Islet precursor cell (in vitro differentiated cells): ENCODE measurements at places on chromosomes 4 and X.

- no peak for DNase-seq
These were observed 12.8 kb downstream of the SUPT20HL2 start for GRCh38 chrX:24301060-24301459.

GRCh38 chr4:113893546-113893945 is 85.9 kb downstream of the ARSJ start:
- no peak for DNase-seq

DNA sequence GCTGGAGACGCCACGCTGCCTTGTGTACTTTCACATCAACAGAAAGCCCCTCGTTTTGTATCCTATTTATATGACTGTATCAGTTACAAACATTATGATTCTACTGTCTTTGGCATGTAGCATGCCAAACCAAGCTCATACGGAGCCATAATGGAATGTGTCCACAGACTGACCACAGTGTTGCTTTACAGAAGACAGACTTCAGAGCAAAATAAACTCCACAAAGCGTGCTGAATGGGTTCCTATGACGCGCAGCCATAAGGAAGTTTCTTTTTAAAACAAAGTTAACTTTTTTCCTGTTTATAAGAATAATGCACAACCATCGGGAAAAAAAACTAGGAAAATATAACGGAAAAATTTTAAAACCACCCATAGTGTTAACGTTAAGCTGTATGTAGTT is 136.0 kb downstream of the STOX2 start:
- no peak for DNase-seq

DNA sequence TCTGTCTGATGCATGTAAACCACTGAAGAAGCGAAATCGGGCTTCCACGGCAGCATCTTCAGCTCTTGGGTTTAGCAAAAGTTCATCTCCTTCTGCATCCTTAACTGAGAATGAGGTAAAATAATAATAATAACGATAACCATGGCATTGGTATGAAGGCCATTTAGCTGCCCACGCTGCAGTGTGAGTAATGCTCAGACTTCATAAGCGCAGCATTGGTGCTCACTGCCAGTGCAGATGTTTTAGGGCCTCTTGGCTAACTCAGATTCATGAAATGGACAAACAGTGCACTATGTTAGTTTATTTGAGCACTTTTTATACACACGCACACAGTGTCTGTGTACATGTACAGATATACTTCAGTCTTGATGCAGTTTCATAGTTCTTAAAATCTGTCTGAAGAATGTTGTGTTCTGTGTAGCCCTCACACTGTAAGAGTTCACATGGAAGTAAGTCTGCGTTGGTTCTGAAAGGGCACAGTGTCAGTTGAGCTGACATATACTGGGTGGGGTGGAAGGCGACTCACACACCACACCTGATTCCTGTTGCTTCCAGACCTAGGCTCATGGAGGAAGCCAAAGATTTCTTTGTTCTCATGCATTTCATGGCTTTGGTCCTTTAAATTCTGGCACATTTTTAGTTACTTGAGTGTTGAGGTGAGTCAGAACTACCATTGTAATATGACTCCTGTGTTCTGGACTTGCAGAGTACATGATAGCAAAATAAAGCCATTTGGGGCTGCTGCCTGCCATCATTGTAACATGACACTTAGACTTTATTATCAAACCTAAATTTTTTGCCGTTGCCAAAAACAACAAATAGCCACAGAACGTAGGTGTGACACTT is 68.7 kb downstream of the NSD2 start:
- DNase-seq: no peak

DNA sequence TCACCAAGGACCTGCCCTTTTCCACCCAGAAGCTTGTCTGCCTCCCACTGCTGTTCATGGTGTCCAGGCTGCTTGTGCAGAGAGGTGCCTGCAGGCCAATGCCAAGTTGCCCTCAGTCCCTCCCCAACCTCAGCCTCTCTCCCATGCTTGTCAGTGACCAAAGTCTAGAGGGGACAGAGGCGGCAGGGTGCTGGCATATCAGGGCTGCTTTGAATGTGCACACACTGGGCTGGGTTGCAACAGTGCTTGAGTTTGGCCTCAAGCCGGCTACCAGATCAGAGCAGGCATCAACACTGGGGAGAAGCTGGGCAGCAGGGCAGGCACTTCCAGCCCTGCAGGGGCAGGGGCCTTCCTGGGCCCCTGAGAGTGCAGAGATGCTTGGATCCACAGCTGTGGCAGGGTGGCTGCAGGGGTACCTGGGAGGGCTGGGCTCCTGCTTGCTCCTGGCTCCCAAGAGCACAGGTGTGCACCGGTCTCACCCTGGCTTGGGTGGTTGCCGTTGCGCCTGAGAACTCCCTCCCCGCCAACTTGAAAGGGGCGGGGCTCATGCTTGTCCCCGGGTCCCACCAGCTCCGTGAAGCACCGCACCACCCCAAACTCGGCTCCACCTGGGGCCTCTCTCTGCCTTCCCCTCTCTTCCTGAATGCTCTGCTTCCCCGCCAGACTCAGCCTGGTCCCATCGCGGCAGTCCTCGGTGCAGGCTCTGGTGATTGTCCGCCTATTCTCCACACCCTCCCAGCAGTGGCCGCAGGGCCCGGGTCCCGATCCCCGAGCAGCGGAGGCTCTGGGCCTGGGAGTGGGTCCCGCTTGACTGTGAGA is 1681.9 kb upstream of the ADGRL3 start:
- peak; percentile 55 for DNase-seq

DNA sequence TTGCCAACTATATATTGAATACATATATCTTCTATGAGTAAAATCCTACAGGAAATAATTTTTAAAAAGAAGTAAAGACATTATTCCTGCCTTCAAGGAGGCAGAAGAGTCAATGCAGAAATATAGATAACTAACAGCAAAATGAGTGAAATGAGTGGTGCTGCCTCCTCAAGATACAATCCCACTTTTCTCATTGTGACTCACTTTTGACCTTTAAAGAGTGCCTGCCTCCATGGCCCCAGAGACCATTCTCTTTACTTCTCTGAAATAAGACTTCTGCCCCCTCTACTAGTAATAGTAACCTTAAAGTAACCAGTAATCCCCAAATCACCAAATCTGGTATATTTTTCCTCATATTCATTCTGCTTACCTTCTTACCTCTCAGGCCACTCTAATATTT is 15.5 kb downstream of the SLC10A7 start:
- no peak for DNase-seq

DNA sequence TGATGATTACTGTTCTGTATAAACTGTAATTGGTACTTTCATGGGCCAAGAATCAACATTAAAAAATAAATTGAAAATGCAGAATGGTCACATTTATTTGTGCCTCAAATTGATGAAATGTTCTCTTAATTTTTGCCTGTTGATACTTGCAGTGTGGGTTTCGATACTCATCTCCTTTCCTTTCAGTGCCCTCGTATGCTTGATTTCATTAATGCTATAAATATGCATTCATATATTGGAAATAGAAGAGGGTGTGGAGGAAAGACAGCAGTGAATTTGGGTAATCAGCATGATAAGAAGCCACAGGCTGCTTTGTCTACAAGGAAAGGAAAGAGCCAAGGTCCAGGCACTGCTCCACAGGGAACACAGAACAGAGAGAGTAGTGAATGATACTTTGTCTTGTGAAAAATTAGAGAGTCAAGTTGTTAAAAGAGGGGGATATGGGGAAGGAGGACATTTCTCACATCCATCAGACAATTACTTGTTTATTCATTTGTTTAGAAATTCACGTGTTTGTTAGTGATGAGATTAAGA is 1.0 kb upstream of the DDX60 start:
- DNase-seq: no peak

- DNase-seq: peak; percentile 37
These were observed 46.6 kb upstream of the UBE2NL start for GRCh38 chrX:143837010-143837843.

- DNase-seq: no peak
These were observed 304.0 kb upstream of the BMP3 start for GRCh38 chr4:80726471-80726870.

- DNase-seq: no peak
These were observed 100.5 kb downstream of the MFAP3L start for GRCh38 chr4:169925678-169926077.

- DNase-seq: peak; percentile 56
These were observed 1.4 kb downstream of the DGKK start for GRCh38 chrX:50469206-50469605.

- DNase-seq: peak; percentile 59
These were observed 310.1 kb downstream of the PPP3CA start for GRCh38 chr4:101037249-101037648.

- peak; percentile 31 for DNase-seq
These were observed 41.5 kb upstream of the XPNPEP2 start for GRCh38 chrX:129697204-129697829.

- no peak for DNase-seq
These were observed 145.1 kb downstream of the CBR4 start for GRCh38 chr4:168864821-168865541.

DNA sequence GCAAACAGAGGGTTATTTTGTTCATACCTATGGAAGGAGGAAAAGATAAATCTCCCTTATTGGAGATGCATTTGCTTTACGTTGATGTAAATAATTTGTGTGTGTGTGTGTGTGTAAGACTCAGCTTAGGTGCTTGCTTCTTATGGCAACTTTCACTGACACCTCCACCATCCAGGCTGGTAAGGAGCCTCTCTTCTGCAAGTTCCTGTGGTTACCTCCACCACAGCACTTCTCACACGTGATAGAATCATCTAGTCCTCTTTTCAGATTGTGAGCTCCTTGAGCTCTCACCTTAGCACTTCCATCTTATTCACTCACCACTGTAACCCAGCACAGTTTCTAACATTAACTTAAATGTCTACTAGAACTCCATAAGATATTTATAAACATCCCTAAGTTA is 553.7 kb downstream of the FGF13 start:
- DNase-seq: no peak

DNA sequence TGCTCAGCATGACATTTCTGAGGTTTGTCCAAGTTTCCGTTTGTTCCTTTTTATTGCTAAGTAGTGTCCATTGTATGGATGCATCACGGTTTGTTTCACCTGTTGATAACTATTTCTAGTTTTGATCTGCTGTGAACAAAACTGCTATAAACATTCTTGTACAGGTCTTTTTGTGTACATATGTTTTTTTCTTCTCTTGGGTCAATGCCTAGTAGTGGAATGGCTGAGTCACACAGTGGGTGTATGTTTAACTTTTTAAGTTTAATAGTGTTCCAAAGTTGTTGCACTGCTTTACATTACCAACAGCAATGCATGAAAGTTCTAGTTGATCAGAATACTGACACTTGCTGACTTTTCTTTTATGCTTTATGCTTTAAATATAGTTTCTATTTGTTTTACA is 76.7 kb downstream of the MAOB start:
- DNase-seq: no peak

DNA sequence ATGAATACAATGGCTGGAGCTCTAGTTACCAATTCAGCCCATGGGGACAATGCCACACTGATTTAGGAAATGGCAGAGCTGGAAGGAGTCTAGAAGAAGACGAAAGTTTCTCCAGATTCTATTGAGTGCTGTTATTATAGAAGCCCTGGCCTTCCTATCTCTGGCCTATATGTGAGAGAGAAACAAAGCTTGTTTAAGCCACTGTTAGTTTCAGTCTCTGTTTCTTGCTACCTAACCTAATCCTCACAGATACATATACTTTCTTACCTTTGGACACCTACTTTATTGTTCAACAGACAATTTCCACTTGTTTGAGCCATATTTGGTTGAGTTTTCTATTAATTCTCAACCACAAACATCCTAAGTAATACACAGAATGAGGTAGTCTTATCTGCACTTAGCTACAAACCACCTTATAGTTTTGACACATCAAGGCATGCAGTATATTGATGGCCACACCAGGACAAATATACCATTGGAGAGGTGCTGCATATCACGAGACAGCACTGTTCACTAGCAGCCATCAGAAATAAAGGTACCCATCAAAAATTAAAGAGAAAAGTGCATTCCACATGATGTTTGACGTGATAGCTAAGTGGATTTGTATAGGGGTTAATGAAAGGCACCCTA is 190.2 kb downstream of the SMIM20 start:
- DNase-seq: no peak

DNA sequence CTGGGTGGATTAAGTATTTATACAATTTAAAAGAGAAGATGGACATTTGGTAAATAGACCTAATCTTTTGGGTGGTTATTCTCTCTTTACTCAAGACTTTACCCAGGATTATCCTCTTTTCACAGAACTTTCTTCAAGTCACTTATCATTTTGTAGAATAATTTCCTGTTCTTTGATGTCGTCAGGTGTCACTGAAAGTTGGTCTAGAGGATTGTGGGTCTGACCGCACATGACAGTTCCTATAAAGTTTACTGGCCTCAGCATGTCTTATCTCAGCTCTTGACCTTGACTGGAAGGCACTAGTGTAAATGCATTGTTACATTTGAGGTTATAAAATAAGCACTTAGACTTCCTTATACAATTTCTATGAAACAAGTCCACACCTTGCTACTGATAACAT is 139.9 kb upstream of the SLC4A4 start:
- DNase-seq: no peak

GRCh38 chr4:121428721-121429120 is 47.9 kb upstream of the QRFPR start:
- DNase-seq: no peak

DNA sequence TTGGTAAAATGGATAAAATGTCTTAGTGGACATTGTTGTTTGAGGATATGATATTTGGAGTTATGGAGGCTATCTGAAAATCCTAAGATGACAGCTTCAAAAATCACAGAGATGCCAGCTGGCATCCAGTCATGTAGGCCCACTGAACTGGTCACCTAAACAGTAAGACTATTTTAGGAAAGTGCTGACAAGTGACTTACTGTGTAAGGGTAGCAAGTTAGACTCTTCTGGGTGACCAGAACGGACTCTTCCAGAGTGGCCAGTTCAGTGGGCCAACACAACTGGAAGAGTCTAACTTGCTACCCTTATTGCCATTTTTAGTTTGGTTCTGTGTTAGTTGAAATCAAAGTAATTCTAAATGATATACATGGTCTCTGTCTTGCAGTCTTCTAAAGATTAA is 61.4 kb upstream of the ATP8A1 start:
- DNase-seq: no peak

GRCh38 chr4:64248186-64248585 is 161.1 kb downstream of the TECRL start:
- no peak for DNase-seq

- DNase-seq: no peak
These were observed 1163.5 kb downstream of the ARAP2 start for GRCh38 chr4:35080799-35081198.

GRCh38 chr4:77465271-77465670 is 140.3 kb upstream of the CXCL13 start:
- no peak for DNase-seq

GRCh38 chrX:18389966-18390365 is 35.4 kb upstream of the CDKL5 start:
- no peak for DNase-seq

DNA sequence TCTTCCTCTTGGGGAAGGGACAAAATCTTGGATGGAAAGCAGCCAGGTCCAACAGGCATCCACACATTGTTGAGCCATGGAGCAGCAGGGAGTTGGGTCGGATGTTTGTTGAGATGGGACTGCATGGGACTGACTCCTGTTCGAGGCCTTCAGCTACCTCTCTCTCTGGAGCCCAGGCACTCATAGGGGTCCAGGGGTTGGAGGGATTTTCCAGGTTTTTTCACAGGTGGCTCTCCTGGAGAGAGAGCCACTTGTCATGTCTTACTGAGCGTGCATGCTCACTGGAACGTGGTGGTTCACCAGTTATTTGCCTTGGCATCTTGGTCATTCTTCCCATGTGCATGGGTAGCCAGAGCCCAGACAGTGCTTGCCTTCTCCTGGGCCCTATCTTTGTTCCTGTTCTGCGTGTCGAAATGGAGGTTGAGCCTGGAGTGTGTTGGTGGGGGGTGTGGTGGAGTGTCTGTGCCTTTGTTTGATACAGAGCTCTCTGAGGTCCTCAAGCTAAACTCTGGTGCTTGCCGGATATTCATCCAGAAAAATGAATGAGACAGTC is 60.6 kb downstream of the NBDY start:
- no peak for DNase-seq

GRCh38 chr4:114076899-114077570 is 97.6 kb upstream of the ARSJ start:
- no peak for DNase-seq
